Adrenal gland (tissue), 19 donors: ENCODE measurements at places on chromosomes 3 and 15. TPM values are rescaled to one million over a fixed set of nuclear protein-coding genes. Genes with fewer than 3 reads are reported as not detected.

The CELSR3 gene
- 4.4 TPM for polyA plus RNA-seq

The UROC1 gene
- not detected for polyA plus RNA-seq

The CCR1 gene
- 5.5 TPM for polyA plus RNA-seq

The DNAJC19 gene
- 79.4 TPM for polyA plus RNA-seq

The MKRN3 gene
- polyA plus RNA-seq: not detected

The CCDC9B gene
- 5.3 TPM for polyA plus RNA-seq

The CDCP1 gene
- polyA plus RNA-seq: 0.79 TPM

The TGM4 gene
- 0.22 TPM for polyA plus RNA-seq

The MGA gene
- polyA plus RNA-seq: 6.0 TPM

The MUC20 gene
- 1.7 TPM for polyA plus RNA-seq

The CEMIP gene
- 0.20 TPM for polyA plus RNA-seq

The HCN4 gene
- polyA plus RNA-seq: 1.0 TPM

The PHC3 gene
- 4.4 TPM for polyA plus RNA-seq

The TF gene
- polyA plus RNA-seq: 3.5 TPM

The CFAP92 gene
- polyA plus RNA-seq: 0.48 TPM

The UTS2B gene
- polyA plus RNA-seq: 0.07 TPM

The C3orf85 gene
- not detected for polyA plus RNA-seq

The ITGA11 gene
- polyA plus RNA-seq: 1.4 TPM

The GABRR3 gene
- polyA plus RNA-seq: not detected

The LTF gene
- polyA plus RNA-seq: 0.94 TPM

The ZSCAN29 gene
- polyA plus RNA-seq: 10.4 TPM

The CCDC32 gene
- 33.1 TPM for polyA plus RNA-seq

The MCTP2 gene
- 4.7 TPM for polyA plus RNA-seq

The HIGD1A gene
- polyA plus RNA-seq: 121 TPM

The TBL1XR1 gene
- 21.8 TPM for polyA plus RNA-seq

The TMEM40 gene
- polyA plus RNA-seq: not detected

The CCR9 gene
- polyA plus RNA-seq: not detected

The GCNT3 gene
- polyA plus RNA-seq: 0.08 TPM

The TRIM71 gene
- polyA plus RNA-seq: not detected

The IQCF5 gene
- not detected for polyA plus RNA-seq

The PAQR9 gene
- not detected for polyA plus RNA-seq

The MYO5A gene
- 6.3 TPM for polyA plus RNA-seq

The ITPR1 gene
- polyA plus RNA-seq: 71.4 TPM

The ADAMTSL3 gene
- 4.0 TPM for polyA plus RNA-seq

The DNAH12 gene
- 0.16 TPM for polyA plus RNA-seq

The PP2D1 gene
- polyA plus RNA-seq: not detected

The BCL2A1 gene
- 19.1 TPM for polyA plus RNA-seq

The CCNDBP1 gene
- polyA plus RNA-seq: 35.4 TPM

The ENTPD3 gene
- polyA plus RNA-seq: 0.54 TPM

The FAM219B gene
- polyA plus RNA-seq: 51.4 TPM

The TPRG1 gene
- polyA plus RNA-seq: 5.1 TPM

The CAMK2N2 gene
- polyA plus RNA-seq: 6.1 TPM

The ACTRT3 gene
- polyA plus RNA-seq: 0.37 TPM

The ANKUB1 gene
- polyA plus RNA-seq: not detected

The MPI gene
- 123 TPM for polyA plus RNA-seq
